ENCODE measurements at places on chromosomes 7 and 10.

DNA sequence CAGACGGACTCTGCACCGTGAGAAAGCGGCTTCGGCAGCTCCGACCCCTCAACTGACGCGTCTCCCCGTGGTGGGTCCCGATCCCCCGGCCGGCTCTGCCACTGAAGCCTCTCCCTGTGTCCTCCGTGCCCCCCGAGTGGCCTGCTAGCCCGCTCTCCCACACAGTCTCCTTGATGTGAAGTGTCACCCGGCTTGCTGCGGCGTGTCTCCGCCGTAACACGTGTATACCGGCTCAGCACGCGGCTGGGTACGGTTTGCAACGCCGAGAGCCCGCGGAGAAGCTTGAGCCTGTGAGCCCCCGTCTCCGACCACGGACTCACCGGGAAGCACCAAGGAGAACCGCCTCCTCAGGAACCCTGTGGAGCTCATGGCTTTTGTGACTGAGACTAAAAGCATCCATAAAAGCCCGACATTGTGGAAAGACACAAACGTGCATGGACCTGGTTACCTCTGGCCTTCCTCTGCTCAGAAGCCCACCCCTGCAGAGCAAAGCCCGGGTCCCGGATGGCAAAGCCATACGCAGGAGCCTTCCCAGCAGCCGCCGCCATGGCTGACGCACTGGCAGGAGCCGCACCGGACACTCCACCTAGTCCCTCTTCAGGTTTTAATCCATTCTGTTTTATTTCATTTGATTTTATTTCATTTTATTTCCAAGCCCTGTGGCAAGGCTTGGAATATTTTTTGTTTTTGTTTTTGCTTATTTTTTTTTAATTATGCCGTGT lies 17.0 kb downstream of the PTPRN2 start:
- DNase-seq: no peak

DNA sequence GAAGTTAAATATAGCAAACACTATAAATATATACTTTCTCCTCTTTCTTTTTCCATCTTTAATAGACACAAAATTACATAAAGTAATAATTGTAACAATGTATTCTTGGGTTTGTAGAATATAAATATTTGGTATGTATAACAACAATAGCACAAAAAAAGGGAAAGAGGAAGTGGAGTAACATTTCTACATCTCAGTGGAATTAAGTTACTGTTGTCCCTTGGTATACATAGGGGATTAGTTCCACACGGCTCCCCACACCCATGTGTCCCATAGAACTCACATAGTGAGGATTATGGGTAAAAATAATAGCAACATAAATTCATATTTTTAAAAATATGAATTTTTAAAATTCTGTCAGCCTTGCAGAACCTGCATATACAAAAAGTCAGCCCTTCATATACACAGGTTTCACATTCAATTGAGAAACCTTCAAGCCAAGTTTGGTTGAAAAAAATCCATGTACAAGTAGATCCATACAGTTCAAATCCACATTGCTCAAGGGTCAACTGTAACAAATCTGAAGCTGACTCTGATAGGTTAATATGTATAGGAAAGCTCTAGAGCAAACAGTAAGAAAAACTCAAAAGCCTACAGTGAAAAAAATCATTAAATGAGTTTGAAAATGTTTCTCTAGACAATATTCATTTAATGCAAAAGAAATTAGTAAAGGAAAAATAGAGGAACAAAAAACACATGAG lies 92.4 kb downstream of the HYCC1 start:
- DNase-seq: no peak

GRCh38 chr10:488081-488932 lies 201.2 kb downstream of the DIP2C start:
- no peak for DNase-seq

GRCh38 chr10:49488056-49488717 lies 50.7 kb downstream of the ERCC6 start:
- DNase-seq: peak; percentile 3

DNA sequence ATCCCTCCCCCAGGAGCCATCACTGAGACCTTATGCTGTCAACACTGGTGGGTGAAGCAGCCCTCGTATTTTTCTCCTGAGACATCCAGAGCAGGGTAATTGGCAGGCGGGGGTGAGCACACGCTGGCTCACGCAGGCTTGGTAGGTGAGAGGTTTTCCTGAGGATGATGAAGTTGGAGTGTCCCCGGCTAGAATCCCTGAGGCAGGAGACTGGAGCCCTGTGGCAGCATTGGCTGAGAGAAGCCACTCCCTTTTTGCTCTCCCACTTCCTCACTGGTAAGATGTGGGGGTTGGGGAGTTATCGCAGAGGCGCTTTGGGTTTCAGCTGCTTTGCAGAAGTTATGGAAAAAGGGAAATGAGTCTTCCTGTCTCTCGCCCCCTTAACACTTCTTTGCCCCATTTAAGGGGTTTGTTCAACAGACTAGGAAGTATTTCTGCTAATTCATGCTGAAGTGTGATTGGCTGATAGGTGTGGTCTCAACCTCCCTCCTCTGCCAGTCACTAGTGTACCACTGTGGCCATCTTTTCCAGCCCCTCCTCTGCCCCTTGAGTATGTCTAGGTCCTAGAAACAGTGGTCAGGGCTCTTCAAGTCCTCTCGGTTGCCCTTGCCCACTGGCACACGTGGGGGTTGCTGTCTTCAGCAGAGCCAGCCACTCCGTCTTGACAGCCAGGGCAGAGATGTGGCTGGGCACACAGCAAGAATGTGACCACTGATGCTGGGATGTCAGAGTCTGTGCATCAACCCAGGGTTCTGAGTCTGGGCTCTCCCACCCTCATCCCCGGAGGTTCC lies 5.7 kb downstream of the ARPC1B start:
- DNase-seq: peak; percentile 67

GRCh38 chr10:132117146-132117545 lies 51.4 kb downstream of the JAKMIP3 start:
- DNase-seq: no peak

- DNase-seq: no peak
Observed at GRCh38 chr7:35255443-35256255, 1.7 kb upstream of the TBX20 start.

DNA sequence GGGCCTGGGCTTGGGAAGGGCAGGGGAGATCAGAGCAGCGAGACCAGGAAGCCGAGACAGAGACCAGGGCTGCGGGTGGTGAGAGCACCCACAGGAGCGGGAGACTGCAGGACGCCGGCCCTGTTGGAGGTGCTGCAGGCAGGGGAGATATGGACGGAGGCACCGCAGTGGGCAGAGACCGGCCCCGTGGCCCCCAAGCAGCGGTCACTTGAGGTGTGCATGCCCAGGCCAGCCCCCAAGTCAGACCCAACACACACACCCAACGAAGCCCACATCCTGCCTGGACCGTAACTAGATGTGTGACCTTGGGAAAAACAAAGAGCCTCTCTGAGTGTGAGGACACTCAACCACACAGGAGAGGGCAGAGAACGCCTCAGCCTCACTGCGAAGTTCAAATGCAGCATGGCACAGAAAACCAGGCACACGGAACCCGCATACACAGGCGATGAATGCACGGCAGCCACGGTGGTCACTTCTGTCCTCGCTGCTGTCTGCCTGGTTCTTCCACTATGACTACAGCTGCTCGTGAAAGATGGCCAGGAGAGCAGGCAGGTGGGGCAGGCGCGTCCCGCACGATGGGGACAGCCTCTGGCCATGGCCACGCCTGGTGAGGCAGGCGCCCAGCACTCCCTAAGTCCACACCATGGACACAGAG lies 214.7 kb downstream of the MAD1L1 start:
- DNase-seq: no peak

- DNase-seq: no peak
Observed at GRCh38 chr7:155533120-155533826, 13.1 kb downstream of the CNPY1 start.

DNA sequence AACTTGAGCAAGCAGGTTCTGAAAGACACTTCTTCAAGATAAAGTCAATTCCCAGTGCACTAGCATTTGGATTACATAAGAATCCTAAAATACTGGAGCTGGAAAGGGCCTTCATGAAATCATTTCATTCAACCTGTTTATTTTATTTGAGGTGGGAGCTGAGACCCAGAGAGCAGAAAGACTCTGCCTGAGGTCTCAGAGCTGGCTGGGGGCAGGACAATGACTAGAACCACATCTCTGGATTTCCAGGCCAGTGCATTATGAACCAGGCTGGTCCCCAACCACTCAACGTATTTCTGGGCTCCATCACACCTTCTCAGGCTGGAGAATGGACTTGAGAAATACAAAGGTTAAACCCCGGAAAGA lies 8.4 kb downstream of the ANXA11 start:
- no peak for DNase-seq

- peak; percentile 11 for DNase-seq
Observed at GRCh38 chr10:63431962-63432797, 33.6 kb downstream of the JMJD1C start.

GRCh38 chr7:84105586-84105985 lies 89.0 kb downstream of the SEMA3A start:
- no peak for DNase-seq

DNA sequence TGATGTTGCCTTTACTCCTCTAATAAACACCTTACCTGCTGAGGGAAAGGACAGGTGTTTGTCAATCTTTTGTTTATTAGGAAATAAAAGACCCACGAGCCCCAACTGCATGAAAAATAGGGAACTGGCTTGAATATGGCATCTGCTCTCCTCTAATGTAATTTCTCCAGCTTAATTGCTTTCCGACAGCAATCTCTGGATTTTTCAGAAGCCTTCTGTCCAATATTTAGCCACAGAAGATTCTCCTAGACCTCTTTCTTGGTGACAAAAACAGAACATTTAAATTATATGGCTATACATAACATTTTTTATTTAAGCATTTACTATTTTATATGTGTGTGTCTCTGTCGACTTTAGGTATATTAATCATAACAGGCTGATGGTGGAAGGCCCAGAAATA lies 317.4 kb upstream of the ADARB2 start:
- no peak for DNase-seq

GRCh38 chr10:48932831-48933664 lies 6.6 kb downstream of the LRRC18 start:
- no peak for DNase-seq

GRCh38 chr10:98202378-98202777 lies 65.6 kb downstream of the LOXL4 start:
- DNase-seq: no peak

All from COLO829 (cell line).